T-helper 2 cell treated with Interferon-gamma antibody and Interleukin-4, amounts not matched to agents 100 ng/mL and 5 ng/mL, for 36 hours (primary cell): ENCODE measurements at places on chromosomes 11 and 22. TPM values are rescaled to one million over a fixed set of nuclear protein-coding genes. Genes with fewer than 3 reads are reported as not detected.

The SOX6 gene
- total RNA-seq, result 0.34 TPM in 1 of 2 replicates, not detected in the other

The POU2AF1 gene
- total RNA-seq, result 2.6 and 3.3 TPM in 2 replicates

The OR52I1 gene
- total RNA-seq, result not detected in 2 replicates

The SAA2 gene
- total RNA-seq, result not detected in 2 replicates

The SCGB1D4 gene
- not detected in 2 replicates for total RNA-seq

The KLHL35 gene
- total RNA-seq, result 0.70 and 1.1 TPM in 2 replicates

The SMTNL1 gene
- total RNA-seq, result not detected in 2 replicates

The XKR3 gene
- 0.16 TPM in 1 of 2 replicates, not detected in the other for total RNA-seq

The PANX3 gene
- not detected in 2 replicates for total RNA-seq

The USH1C gene
- not detected in 2 replicates for total RNA-seq

The FAM111B gene
- total RNA-seq, result 93.3 and 95.6 TPM in 2 replicates

The RBX1 gene
- total RNA-seq, result 84.9 and 86.8 TPM in 2 replicates

The ROM1 gene
- 0.95 and 1.0 TPM in 2 replicates for total RNA-seq

The TP53I11 gene
- 1.3 and 3.3 TPM in 2 replicates for total RNA-seq

The SLC37A2 gene
- 0.66 and 1.4 TPM in 2 replicates for total RNA-seq

The HPX gene
- 0.18 and 0.36 TPM in 2 replicates for total RNA-seq

The GPHA2 gene
- not detected in 2 replicates for total RNA-seq

The SERGEF gene
- total RNA-seq, result 31.6 and 32.6 TPM in 2 replicates

The FGF19 gene
- not detected in 2 replicates for total RNA-seq

The TMEM86A gene
- total RNA-seq, result 0.52 and 1.1 TPM in 2 replicates

The NAV2 gene
- total RNA-seq, result 0.36 and 0.45 TPM in 2 replicates

The OR2AG2 gene
- total RNA-seq, result 0.18 and 0.25 TPM in 2 replicates

The PRR33 gene
- not detected in 2 replicates for total RNA-seq

The PHF5A gene
- 61.7 and 72.6 TPM in 2 replicates for total RNA-seq

The CLCF1 gene
- total RNA-seq, result 0.39 and 0.48 TPM in 2 replicates
